Activated CD8-positive, alpha-beta T cell treated with anti-CD3 and anti-CD28 coated beads, Interleukin-2, amount 10 ng/mL, durations not matched to agents 7 days and 5 days (primary cell): ENCODE measurements at places on chromosomes 4 and X. TPM values are rescaled to one million over a fixed set of nuclear protein-coding genes. Genes with fewer than 3 reads are reported as not detected.

HAND2 gene
- not detected for total RNA-seq

LRRC66 gene
- total RNA-seq: 0.13 TPM

DNA sequence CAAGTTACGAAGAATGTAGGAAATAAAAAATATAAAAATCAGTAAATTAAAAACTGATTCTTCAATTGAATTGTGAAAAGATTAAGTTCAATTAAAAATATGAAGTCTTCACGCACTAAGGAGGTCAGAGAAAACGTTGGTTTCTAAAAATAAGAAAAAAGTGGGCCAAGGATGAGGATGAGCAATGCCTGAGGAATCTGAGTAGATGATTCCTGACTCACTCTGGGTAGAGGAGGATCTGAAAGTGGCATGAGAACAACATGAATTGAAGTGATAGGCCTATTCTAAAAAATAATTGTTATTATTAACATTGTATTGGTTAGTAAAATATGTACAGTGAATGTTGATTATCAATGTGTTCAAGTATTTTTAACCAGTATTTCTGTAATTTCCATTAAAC is 444.2 kb downstream of the GRIA2 start:
- no peak for DNase-seq

GSX2 gene
- not detected for total RNA-seq

UGT8 gene
- total RNA-seq: not detected

GC gene
- total RNA-seq: not detected

GRCh38 chrX:96979766-96980165 is 96.1 kb downstream of the RPA4 start:
- DNase-seq: no peak

- no peak for DNase-seq
These were observed 76.0 kb upstream of the AP1S2 start for GRCh38 chrX:15930585-15930984.

DNA sequence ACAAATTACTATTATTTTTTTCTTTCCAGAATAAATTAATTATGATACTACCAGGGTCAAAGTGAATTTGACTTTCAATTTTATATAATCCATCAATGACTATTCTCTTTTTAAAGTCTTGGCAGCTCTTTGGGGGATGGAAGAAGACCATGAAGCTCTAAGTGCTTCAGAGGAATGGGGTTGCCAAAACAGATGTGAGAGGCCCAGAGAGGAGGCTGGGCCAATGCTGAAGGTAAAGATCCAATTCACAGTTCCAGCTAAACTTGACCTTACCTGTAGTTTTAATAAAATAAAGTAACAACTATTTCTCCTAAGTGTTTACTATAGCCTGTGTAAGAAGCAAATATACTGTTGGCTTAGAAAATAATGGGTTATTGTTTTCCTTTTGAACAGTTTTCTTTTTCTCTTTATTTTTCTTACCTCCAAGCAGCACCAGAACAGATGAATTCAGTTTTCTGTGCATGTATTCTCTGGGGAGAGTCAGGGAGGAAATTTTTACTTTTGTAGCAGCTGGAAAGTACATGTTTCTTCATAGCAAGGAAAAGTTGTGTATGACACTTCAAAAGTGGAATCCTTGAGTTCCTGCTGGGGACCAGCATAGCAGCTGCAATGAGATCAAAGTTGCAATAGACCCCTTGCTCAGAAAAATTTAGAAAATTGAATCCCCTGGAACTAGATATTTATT is 104.9 kb downstream of the CEP44 start:
- DNase-seq: no peak

DNA sequence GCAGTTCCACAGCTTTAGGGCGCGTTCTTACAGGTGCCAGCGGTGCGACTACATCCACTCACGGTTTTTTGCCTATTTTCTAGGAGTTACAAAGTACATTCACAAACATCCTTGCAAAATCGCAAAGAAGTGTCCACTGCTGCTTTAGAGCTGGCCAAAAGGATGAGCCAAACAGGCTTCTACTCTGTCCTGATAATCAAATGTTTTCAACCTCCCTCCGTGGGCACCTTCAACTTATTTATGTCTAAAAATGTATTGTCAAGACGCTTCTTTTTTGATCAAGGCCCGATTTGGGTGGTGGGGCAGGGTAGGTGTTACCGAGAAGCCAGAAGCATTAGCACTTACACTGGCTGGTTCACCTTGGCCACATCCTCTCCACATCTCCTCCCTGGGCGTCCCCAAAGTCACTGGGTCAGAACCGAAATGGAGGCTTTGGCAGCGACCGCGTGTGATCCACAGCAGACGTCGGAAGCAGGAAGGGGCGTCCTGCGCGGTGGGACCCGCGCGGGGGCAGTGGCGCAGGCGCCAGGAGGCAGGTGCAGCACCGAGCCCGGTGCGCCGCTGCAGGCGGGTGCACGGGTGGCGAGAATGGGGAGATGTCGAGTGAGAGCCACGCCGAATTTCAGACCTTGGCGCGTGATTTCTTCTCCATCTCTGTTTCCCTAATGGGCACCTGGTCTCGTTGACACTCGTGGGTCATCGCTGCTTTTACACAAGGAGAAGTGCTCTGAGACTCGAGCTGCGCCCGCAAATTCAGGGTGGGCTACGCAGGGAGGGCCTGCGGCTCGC is 16.9 kb downstream of the NKX3-2 start:
- no peak for DNase-seq

GRCh38 chrX:53435997-53436396 is 1.8 kb upstream of the HSD17B10 start:
- peak; percentile 73 for DNase-seq

DNA sequence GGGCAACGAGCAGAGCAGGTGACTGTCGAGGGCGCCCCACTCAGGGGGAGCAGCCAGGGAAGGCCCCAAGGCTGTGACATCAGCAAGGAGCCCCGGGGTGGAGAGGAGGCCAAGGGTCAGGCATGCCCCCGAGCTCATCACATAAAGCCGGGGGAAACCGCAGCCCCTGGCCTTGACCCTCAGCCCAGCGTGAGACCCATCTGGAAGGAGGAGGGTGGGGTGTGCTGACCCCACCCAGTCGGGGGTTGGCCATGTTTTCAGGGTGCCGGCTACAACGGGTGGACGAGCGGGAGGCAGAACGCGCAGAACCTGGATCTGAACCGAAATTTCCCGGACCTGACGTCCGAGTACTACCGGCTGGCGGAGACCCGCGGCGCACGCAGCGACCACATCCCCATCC is 13.9 kb downstream of the CPZ start:
- no peak for DNase-seq

DNA sequence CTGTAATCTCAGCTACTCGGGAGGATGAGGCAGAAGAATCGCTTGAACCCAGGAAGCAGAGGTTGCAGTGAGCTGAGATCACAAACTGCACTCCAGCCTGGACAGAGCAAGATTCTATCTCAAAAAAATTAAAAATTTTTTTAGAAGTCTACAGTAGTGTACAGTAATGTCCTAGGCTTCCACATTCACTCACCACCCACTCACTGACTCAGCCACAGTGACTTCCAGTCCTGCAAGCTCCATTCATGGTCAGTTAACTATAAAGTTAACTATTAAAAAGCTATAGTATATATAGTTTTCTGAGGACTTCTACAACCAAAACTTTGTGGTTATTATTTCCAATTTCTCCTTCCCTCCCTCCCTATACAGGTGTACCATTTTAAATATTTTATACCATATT is 34.7 kb upstream of the NEUROG2 start:
- no peak for DNase-seq

- DNase-seq: no peak
These were observed 28.4 kb downstream of the KLF3 start for GRCh38 chr4:38692421-38692820.

DNA sequence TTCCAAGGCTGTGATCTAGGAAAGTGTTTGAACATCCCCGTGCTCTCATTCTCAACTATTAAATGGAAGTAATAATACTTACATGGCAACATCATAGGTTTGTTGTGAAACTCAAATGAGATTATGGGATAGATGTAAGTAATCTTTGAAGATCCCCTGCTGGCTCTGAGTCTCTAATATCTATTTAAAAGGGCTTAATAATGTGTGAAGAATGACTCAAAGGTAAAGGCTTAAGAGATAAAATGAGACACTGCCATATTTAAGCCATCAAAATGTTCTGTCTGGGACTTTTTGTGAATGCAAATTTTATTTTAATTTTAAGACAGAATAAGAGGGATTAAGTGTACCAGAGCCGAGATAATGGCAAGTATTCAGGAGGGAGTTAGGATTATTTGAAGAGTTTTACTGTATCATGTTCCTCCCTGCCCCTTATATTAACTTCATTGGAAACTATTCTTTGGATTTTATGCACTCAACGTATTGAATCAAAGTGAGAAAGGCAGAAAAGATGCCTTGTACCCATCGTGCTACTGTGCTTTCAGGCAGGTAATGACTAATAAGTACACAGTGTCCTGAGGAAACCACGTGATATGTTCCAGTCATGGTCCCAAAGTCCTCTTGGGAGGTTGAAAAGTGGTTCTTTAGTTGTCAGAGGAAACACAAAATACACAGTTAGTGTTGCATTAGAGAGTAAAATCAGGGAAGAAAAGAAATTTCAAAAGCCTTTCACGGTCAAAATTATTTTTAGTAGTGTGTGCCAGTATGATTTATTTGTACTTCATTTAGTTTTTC is 192.4 kb downstream of the RBM46 start:
- no peak for DNase-seq

GRCh38 chr4:128307123-128307571 is 19.5 kb upstream of the PGRMC2 start:
- no peak for DNase-seq
